ENCODE measurements at places on chromosomes 5 and 9.

DNA sequence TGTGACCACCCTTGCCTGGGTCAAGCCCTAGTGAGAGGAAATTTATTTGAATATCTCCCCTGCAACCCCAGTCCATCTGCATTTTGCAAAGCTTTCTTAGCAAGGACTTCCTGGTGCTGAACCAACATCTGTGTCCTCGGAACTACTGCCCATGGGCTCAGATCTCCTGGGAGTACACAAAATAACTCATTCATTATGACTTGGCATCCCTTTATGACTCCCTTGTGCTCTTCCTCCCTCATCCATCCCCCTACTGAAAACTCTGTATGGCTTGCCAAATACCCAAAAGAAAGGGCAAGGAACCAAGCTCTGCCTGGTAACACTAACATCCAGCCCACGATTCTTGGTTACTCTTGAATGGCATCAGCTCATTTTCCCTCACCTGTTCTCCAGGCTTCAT, 368.5 kb downstream of the NTRK2 start:
- no peak for DNase-seq

DNA sequence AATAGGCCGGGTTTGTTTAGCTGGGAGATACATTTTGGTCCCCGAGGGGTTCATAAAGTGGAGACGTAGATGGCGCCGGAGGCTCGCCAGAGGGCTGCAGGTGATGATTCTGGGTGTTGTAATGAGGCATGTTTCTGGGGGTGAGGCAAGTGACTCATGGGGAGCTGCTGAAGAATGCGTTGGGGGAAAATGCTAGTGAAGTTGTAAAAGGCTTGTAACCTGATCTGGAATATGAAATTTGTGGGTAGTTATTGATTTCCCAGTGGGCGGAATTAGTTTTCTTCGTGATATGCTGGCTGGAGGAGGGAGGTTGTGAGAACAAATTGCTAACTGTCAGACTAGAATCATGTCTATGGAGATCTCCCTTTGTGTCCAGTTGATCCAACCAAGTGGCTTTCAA, 158.3 kb downstream of the DOCK2 start:
- DNase-seq, result no peak

DNA sequence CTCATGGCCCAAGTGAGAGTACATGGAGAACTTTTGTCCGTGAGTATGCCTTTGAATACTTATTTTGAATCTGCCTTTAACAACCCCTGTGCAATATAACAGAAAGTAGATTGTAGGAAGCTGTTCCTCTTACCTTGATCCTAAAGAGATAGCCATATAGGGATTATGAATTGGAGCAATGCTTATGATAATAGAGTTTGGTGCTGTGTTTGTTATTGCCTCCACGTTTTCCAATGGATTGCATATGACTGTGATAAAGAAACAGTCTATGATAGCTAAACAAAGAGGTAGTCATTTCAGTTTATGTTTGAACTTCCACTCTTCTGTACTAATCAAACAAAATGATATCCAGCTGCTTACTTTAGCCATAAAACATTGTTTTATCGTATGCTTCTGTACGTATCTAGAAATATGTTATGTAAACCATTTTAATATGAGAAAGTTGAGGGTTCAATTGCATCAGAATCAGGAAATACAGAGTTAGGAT, 199.6 kb upstream of the RGMB start:
- DNase-seq, result no peak

GRCh38 chr9:22119522-22120158, 110.5 kb upstream of the CDKN2B start:
- peak; percentile 55 for DNase-seq

GRCh38 chr9:137217276-137218211, 4.5 kb downstream of the RNF208 start:
- DNase-seq, result no peak

GRCh38 chr9:12463641-12464040, 229.5 kb upstream of the TYRP1 start:
- DNase-seq, result no peak

GRCh38 chr5:75639535-75640311, 28.5 kb downstream of the ANKDD1B start:
- no peak for DNase-seq

DNA sequence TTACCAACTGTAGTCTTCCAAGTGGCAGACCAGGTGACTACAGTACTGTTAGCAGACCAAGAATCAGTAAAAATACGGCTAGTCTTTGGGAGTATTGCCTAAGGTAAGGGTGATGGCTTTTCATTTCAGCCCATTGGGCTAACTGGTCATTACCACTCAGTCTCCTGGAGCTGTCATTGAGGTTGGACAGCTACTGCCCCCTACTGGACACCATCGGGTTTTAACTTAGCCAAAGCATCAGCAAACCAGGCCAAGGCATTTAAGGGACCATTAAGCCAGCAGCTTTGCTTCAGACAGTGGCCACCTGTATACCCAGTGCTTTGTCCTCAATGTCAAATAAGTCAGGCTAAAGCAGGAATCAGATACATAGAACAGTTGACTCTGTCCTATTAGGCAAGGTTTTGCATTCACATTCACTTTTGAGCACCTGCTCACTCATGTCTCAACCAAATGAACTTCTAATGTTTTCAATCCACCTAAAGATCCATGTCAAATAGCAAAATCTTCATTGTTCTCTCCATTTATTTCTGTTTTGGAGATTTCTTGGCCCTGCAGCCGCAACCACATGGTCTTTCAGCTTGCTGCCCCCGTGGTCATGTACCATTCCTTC, 117.2 kb downstream of the INVS start:
- DNase-seq, result peak; percentile 42

DNA sequence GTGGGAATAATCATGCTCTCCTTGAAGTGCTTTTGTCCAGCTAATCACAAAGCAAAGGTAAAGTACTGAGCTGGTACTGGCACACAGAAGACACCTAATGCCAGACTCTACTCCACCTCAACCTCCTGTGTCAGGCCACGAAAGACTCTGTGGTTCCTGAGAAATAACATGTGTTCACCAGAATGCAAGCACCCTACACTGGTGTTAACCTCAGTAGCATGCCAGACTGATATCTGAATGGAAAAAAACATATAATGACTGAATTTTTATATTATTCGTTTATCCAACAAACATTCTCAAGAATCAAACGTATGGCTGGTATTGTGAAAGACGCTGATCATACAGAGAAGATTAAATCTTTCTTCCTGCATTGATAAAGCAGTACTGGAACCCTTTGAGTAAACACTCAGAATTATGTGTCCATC, 97.1 kb upstream of the IFNE start:
- peak; percentile 92 for DNase-seq

- no peak for DNase-seq
Observed at GRCh38 chr9:83155733-83156132, 92.8 kb upstream of the RASEF start.

- no peak for DNase-seq
Observed at GRCh38 chr9:27440888-27441740, 83.0 kb upstream of the IFNK start.

GRCh38 chr9:95007226-95007869, 280.8 kb downstream of the AOPEP start:
- DNase-seq, result no peak

- DNase-seq, result peak; percentile 72
Observed at GRCh38 chr9:135905380-135906258, 1.7 kb downstream of the CAMSAP1 start.

- no peak for DNase-seq
Observed at GRCh38 chr9:15048772-15049171, 138.5 kb upstream of the FREM1 start.

DNA sequence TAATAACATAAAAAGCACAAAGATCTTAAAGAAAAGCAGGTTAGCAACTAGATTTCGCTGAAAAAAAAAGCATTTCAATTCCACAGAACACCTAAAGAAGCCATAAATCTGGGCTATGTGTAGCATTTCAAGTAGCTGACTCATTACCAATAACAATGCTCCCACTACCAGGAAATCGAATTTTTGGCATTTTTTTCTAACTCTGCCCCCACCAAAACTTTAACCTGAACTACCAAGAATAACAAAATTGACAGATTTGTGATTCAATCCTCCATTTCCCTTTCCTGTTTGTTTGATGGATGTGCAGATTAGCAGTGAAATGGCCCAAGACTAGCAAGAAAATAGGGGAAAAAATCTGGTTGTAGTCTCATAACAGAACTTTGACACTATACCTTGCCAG, 180.2 kb downstream of the RASEF start:
- no peak for DNase-seq

DNA sequence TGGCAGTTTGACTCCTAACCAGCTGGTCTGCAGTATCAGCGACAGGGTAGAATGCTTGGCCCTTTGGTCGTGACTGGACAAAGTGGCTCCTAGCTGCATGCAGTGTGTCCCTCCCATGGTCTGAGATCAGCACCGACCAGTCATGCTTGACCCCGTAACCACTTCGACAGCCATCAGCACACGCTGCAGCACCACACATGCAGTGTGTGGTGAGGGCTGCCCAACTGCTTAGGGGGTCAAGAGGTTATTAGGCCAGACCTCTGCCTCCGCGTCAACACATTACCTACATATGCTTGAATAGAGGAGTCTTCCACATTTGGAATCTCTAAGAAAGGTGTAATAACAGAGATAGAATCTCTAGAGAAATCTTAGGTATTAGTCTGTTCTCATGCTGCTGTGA, 139.1 kb downstream of the FSTL4 start:
- DNase-seq, result no peak

DNA sequence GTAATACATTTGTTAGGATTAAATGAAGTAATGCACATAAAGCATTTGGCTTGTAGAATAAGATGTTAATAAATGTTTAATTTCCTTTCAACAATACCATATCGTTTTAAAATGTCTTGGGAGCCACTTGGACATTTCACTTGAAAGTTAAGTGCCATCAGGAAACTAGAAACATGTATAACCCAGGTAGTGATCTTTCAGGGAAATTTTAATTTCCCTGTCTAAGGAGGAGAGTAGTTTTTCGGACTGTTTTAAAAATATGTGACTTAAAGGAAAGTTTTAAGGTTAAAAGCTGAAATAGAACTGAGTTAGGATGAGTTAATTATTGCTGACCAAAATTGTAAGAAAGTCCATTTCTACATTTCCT, 18.0 kb downstream of the CDC42SE2 start:
- no peak for DNase-seq

DNA sequence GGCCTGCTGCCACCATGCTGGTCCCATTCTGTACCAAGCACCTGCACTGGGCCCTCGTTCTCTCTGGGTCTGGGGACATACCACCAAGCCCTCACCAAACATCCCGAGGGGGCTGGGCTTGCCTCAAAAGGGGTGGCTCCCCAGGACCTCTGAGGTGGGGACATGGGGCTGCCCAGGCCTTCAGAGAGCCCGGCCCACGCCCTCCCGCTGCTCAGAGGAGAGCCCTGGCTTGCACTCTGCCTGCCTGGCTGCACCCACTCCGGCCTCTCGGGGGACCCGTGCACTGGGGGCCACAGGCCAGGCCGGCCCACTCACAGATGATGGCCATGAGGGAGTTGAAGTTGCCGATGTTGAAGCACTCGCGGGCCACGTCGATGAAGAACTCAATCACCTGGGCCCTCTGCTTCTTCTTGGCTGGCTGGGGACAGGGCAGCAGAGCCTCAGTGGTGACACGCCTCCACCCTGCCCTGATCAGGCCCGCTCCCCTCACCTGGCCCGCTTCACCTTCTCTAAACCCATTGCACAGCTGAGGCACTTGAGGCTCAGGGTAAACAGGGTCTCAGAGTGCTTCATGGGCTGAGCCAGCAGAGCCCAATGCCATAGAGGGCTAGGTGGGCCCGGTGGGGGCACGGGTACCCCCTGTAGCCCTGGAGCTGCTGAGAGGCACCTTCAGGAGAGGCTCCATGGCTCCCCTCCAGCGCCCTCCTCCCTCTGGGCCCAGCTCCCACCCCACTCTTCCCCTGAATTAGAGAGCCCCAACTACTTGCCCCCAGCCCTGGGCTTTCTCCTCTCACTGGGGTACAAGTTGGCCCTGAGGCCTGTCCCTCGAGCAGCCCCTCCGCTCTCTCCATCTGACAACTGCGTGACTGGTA, 47.7 kb upstream of the RNF130 start:
- no peak for DNase-seq

DNA sequence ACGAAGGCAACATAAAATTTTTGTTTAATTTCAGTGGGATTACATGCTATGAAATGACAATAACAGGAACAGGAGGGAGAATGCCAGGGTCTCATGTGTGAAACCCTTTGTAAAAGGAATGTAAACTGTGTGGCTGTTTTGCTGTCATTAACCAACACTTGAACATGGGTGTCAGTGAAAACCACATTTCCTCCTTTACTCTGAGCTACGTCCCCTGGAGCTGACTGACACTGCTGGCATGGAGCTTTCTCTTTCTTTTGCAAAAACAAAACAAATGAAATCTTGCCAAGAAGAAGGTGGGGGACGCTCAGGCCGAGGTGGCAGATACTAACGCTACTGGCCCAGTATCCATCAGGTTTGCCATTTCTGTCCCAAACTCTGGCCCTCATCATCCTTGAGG, 121.4 kb downstream of the DMRT2 start:
- DNase-seq, result no peak

GRCh38 chr9:99973455-99973854, 67.0 kb downstream of the STX17 start:
- DNase-seq, result no peak

- no peak for DNase-seq
Observed at GRCh38 chr9:93236541-93237206, 52.7 kb downstream of the WNK2 start.

GRCh38 chr5:2093859-2094615, 211.3 kb upstream of the IRX4 start:
- no peak for DNase-seq

DNA sequence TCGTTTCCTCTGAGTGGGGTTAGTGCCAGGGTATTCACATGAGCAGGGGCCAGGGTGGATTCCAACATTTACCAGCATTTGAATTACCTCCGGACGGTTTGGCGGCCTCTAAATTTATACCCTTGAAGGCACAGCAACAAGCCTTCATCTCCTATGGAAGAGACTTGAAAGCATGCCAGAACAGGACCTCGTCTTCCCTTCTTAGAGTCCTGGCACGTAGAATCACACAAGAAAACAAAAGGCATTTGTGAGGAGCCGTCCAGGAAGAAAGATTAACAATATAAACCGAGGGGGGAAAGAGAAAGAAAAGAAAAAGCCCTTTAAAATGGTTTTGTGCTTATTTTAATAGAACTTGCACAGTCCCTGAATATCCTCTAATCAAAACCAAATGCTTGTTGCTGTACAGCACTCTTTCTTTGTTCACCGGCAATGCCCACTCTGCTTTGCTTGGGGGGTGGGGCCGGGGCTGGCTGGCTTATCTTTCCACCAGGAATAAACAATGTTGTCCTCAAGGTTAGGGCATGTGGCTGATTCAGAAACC, 575.8 kb upstream of the ZNF462 start:
- DNase-seq, result no peak

GRCh38 chr9:21684831-21685362, 117.5 kb upstream of the MTAP start:
- DNase-seq, result no peak

GRCh38 chr5:137888466-137888862, 793 bp upstream of the PKD2L2 start:
- DNase-seq, result no peak

DNA sequence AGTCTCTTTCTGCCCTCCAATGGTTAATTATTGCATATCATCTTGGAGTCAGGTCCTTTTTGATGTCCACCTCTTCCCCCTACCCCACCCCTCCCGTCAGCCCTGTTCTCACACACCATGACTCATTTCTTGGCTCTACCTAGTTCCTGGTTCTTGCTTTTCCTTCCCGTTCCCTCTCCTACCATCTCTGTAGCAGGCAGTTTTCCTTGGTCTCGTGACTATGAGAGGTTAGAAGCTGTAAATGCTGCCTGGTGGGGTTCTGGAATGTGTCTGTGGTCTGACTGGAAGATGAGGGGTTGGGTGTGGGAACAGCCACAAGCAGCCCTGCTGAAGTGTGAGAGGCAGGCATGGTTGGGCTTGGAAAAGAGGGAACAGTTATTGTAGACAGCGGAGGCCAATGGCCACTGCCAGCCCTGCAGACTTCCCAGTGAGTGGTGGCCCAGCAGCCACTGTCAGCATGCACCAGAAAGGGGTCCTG, 18.2 kb downstream of the SLC22A5 start:
- no peak for DNase-seq
